ENCODE measurements at places on chromosomes 12 and 14.
A peak's percentile ranks its signal among the peaks of the same experiment; 100 is the strongest.

DNA sequence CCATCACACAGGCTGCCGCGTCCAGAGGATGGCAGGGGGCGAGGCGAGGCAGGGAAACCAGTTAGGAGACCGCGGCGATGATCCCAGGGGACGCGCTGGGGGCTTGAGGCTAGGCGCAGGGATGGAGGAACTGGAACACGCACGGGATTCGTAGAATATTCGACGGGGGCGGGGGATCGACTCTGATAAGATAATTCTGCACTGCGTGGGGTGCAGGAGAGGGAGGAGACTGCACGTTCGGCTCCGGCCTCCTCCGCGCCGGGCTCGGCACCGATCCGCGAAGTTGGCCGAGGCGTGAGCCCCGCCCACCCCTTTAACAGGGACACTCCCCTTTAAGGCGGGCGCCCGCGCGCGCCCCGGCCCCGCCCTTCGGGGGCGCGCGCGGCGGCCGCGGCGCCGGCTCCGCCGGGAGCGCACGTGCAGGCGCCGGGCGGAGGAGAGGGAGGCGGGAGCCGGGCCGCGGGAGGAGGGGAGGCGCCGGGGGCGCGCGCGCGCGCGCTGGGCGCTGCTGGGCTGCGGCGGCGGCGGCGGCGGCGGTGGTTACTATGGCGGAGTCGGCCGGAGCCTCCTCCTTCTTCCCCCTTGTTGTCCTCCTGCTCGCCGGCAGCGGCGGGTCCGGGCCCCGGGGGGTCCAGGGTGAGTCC is at the start of gene ACVR1B:
TSS of gene ACVR1B (plus strand) at position 501 of the 644 bp plus-strand sequence. CDS start at position 546, 45 bp downstream.
- DNase-seq: peak; percentile 90

GRCh38 chr14:62443796-62444195 is 601.5 kb downstream of the KCNH5 start:
- DNase-seq: no peak

- DNase-seq: no peak
Measured at GRCh38 chr12:65534238-65534841, 255.9 kb downstream of the MSRB3 start.

GRCh38 chr12:10397296-10397695 is 7.5 kb upstream of the KLRK1 start:
- no peak for DNase-seq

GRCh38 chr14:61229475-61229888 is 51.7 kb downstream of the TMEM30B start:
- no peak for DNase-seq

- no peak for DNase-seq
Measured at GRCh38 chr12:6292606-6293005, 17.9 kb upstream of the PLEKHG6 start.

- no peak for DNase-seq
Measured at GRCh38 chr14:31326111-31326510, 94.2 kb downstream of the HEATR5A start.

DNA sequence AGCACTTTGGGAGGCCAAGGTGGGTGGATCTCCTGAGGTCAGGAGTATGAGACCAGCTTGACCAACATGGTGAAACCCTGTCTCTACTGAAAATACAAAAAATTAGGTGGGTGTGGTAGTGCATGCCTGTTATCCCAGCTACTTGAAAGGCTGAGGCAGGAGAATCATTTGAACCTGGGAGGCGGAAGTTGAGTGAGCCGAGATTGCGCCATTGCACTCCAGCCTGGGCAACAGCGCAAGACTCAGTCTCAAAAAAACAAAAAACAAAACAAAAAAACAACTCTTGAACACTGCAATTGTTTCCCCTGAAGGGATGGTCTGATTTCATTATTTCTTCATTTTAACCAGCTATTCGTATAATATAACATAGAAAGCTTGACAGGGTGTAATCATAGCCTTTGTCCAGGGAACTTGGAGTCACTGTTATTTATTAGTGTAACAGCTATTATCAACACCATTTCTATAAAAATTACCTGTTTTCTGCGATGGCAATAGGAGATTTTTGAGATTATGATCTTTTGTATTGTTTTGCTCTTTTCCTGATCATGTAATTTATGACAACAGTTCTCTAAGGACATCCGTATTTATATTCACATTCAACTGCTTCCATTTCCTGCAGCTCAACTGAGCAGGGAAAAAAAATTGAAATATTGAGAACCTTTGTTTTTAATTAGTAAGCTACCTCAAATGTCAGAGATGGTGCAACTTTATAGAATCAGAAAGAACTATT is 94.7 kb downstream of the DIP2B start:
- DNase-seq: no peak

DNA sequence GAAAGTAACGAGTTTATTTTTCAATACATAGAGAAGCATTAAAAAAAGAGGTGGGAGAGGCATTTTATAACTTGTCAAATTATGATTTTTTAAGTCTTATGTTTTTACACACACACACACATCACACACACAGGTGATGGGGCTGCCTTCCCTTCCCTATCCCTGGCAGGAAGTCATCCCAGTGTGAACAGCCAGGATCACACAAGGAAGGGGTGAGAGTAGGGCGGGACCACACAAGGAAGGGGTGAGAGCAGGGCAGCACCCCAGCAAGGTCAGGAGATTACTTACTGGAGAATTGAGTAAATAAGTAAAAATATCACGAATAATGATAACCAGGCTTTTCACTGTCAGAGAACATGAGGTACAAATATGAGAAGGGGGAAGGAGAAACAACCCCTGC is 372.6 kb downstream of the SEC23A start:
- no peak for DNase-seq

DNA sequence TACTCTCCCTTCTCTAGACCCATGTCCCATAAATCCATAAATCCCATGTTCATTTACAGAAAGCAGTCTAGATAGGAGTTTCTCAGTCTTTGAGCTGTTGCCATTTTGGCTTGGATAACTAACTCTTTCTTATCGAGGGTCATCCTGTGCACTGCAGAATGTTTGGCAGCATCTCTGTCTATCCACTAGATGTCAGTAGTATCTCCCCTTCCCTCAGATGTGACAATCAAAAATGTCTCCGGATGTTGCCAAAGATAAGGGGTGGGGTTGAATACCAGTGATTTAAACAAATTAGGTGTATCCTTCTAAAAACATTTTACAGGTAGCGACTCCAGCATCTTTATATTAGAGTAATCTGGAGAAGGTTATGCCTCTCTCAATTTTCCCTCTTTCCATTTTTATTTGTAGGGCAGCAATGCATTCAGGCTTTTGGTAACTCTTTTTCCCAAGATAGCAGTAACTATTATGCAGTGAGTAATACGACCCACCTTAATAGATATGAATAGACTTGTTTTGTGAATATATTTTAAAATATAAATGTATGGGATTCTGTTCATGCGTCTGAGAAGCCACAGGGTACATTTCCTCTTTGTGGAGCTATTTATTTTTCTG is 100.7 kb downstream of the LRRK2 start:
- DNase-seq: no peak

GRCh38 chr14:98578204-98578603 is 693.8 kb downstream of the BCL11B start:
- DNase-seq: no peak

DNA sequence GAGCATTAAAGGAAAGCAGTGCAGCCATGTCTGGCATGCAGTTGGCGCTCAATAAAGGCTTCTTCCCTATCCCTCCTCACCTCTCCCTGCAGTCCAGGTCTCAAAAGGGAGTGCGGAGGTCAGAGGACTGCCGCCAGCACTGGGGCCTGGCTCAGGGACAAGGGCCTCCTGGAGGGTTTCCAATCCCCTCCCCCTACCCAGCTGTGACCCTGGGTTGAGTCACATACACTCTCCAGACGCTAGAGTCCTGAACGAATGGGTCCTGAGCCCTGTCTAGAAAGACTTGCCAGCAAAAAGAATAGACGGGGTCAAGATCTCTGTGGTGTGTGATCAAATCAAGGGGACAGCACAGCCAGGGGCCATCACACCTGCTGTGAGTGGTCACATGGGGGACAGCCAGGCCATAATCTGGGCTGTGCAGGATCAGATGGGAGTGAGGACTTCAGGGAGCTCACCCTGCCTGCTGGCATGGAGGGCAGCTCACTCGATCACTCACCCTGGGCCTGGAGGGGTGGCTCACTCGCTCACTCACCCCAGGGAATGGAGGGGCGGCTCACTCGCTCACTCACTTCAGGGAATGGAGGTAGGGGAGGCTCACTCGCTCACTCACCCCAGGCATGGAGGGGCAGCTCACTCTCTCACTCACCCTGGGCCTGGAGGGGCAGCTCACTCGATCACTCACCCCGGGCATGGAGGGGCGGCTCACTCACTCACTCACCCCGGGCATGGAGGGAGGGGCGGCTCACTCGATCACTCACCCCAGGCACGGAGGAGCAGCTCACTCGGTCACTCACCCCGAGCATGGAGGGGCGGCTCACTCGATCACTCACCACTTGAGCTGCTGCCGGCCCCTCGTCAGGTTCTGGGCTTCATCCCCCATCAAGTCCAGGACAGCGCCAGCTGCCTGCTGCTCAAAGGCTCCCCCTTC is 12.8 kb downstream of the CFAP73 start:
- no peak for DNase-seq

Measured in activated CD4-positive, alpha-beta T cell treated with anti-CD3 and anti-CD28 coated beads, Interleukin-2, amount 50 U/mL, for 1 hour (primary cell).